ENCODE measurements at places on chromosomes 11 and 22.

DNA sequence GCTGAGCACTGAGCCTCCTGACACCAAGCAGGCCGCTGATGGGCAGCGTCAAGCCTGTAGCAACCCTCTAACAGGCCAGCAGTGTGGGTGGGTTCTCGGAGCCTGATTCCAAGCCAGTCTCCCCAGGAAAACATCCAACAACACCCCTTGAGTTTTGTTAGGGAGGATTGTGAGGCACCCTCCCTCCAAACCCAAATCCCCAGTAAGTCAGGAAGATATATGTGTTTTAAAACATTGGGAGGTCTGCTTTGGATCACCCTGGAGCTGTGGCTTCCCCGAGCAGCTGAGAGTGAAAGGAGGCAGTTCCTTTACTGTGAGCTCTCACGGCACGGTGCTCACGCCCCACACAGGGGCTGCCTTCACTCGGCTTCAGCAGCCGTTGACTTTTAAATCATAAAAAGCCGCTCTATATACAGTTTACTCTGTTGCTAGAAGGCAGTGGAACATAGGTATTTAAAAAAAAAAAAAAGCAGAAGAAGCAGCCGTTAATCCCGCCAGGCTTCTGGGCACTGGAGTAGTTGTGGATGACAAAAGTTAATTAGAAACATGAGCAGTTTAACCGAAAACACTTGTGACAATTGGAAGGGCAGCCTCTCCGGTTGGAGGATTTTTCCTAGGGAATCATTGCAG is 218.6 kb downstream of the NAV2 start:
- no peak for DNase-seq

DNA sequence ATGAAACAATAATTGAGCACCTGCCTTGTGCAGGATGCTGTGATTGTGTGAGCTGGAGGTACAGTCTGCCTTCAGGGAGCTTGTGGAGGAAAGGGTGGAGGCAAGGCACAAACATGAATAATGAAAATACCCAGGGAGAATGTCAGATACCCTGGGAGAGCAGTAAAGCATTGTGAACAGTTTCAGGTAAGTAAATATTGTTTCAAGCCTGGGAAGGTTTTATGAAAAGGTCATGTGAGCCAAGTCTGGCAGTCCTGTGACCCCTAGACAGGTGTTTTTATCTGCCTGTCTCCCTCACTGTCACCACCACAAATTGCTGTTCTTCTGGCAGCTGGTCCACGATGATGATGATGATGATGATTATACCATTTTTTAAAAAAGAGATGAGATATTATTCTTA is 32.0 kb downstream of the SPECC1L start:
- no peak for DNase-seq

GRCh38 chr11:92166335-92166734 is 58.3 kb upstream of the FAT3 start:
- DNase-seq = no peak

- no peak for DNase-seq
Observed at GRCh38 chr11:9330387-9331384, 16.3 kb upstream of the TMEM41B start.

DNA sequence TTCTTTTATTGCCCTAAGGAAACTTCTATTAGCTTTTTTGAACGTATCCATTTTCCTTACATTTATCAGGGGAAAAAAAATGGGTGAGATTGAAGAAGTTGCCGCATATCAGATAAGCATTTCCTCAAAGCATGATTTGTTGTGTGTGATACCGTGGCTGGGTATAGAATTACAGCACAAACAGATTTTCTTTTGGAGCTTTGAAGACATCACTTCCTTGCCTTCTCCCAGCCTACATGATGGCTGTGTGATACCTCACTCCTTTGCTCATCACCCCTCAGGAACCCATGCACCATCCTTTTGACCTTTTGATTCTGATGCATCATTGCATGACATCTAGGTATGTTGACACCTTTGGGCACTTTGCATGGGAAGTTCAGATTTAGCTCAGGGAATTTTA is 1155.3 kb downstream of the BRD1 start:
- DNase-seq = no peak

DNA sequence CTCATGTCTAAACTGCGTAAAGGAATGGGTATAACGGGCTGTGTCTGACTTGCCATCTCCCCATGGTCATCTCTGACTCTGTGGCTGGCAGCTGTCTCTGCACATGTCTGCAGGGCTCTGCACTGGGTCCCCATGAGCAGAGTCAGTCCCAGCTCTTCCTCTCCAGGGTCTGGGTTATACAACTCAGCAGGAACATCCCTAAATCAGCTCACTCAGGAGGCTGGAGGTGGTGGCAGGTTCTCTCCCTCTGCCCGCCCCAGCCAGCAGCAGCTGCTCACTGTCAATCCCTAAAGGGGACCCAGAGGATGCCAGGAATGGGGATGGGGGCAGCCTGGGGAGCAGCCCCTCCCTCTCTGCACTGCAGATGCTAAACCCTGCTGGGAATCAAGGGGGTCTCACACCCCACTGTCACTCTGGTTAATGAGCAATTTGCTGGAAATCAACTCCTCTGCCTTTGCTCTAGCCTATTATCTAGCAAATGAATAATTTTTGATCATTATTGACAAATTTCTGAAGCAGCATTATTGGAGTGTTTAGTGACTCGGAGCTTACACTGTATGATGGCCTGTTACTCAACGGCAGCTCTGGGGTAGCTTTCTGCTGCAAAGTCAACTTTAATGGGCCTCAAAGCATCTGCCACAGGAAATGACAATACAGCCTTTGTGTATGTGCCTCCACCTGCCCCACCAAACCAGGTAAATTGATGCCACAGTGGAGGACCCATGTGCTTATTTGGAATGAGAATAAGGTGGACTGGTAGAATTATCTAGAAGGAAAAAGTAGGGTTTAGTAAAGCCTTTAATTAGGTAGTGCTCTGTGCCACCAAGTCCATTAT is 55.7 kb upstream of the SHANK2 start:
- no peak for DNase-seq

DNA sequence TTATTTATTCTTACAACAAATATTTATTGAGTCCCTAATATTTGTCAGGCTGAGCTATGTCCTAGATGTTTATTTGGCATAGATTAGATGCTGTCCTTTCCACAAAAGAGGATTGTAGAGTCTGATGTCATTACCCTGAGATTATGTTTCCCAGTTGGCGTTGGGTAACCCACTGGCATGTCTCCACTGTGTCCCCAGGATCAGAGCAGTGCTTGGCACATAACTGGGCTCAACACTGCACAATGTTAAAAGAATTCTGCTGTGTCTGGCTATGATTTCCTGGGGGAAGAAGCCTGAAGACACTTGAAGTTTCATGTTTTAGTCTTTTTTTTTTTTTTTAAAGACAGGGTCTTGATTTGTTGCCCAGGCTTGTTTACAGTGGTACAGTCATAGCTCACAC is 4.0 kb downstream of the RCN1 start:
- DNase-seq = no peak

- DNase-seq = no peak
Observed at GRCh38 chr11:110855191-110855590, 143.0 kb upstream of the ARHGAP20 start.

DNA sequence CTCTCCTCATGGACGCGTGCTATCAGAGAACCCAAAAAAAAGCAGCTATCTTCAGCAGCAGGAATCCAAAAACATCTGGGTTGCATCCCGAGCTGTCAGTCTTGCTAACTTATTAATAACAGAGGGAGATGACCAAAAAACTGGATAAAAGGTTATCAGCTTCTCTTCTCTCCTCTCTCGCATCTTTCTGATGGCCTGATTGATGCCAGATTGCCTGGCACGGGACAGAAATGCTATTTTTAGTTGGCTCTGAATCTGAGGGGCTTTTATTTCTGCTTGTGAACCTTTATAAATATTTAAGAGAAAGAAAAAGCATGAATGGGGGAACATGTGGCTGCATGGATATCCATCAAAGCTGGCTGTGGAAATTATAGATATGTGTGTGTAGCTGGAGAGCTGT is 230.3 kb downstream of the ETS1 start:
- DNase-seq = no peak

DNA sequence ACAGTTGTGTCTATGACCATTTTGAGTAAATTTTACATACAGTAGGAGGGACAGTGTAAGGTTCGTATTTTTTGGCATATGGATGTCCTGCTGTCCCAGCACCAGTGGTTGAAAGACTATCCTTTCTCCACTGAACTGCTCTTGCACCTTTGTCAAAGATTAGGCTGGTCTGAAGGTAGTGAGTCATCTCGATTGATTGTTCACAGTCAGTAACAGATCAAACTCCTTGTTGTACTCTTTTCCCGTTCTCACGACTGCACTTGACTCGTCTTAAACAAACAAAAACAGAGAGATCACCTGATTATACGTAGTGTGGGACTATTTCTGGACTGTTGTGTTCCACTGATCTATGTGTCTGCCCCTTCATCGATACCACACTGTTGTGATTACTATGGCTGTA is 77.1 kb downstream of the DGCR2 start:
- DNase-seq = no peak

Data from hematopoietic multipotent progenitor cell treated with erythropoietin and hydrocortisone succinate and interleukin-3 and kit ligand, for 17 days (in vitro differentiated cells).